Ovary (tissue), 10 donors: ENCODE measurements at places on chromosomes 7 and 10.

DNA sequence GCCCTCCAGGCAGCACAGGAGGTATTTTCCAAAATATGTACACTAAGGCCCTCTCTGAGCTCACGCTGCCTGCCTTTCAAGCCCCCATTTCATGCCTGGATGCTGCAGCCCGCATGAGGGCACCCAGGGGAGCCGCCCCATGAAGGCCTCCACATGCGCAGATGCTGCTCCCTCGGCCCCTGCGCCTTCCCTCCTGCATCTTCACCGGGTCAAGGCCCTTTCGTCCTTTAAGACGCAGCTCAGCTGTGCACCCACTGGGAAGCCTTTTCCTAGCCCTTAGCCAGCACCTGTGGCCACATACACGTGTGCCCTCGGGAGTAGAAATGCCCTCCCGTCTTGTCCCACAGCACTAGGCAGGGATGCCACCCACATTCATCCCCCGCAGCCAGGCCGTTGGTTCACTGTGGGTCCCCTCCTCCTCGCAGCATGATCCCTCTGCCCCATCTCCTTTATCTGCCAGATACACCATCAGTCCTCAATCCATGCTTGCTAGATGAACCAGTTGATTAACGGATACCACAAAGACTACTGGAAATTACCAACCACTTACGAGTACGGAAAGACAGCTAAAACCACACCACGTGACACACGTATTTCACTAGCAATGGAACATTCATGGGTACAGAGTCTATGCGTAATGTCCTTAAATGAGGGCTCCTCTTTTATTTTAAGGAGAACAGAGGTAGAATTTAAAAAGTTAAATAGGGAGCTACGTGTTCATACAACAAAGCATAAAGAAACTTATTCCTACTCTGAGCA is 278.0 kb downstream of the TNS3 start:
- no peak for DNase-seq
- H3K4me1 ChIP-seq, result no peaks in the 10 kb centered on the region
- H3K27ac ChIP-seq, result no peak overlapping the region
- H3K27me3 ChIP-seq, result no peaks in the 10 kb centered on the region
- H3K36me3 ChIP-seq, result no peaks in the 10 kb centered on the region
- H3K4me3 ChIP-seq, result no peak overlapping the region

- no peaks in the 10 kb centered on the region for H3K4me1 ChIP-seq
- H3K4me3 ChIP-seq, result no peak overlapping the region
Measured at GRCh38 chr10:17866346-17866745, 57.2 kb downstream of the MRC1 start.

GRCh38 chr10:59582780-59583179 is 126.9 kb downstream of the SLC16A9 start:
- no peak overlapping the region for H3K27ac ChIP-seq
- H3K36me3 ChIP-seq, result no peaks in the 10 kb centered on the region
- H3K27me3 ChIP-seq, result no peaks in the 10 kb centered on the region
- DNase-seq, result no peak

- no peaks in the 10 kb centered on the region for H3K27me3 ChIP-seq
- peak overlapping the region; percentile 32 for H3K4me3 ChIP-seq
- DNase-seq, result no peak
- peak overlapping the region; percentile 55 for H3K27ac ChIP-seq
Measured at GRCh38 chr7:143884241-143884968, 17.6 kb downstream of the TCAF1 start.

- peaks cover 20% of the 10 kb centered on the region for H3K4me1 ChIP-seq
- H3K27me3 ChIP-seq, result no peaks in the 10 kb centered on the region
- no peaks in the 10 kb centered on the region for H3K36me3 ChIP-seq
- H3K4me3 ChIP-seq, result no peak overlapping the region
- H3K27ac ChIP-seq, result no peak overlapping the region
Measured at GRCh38 chr7:42095791-42096190, 141.2 kb downstream of the GLI3 start.

- peak overlapping the region; percentile 50 for H3K4me3 ChIP-seq
- H3K36me3 ChIP-seq, result no peaks in the 10 kb centered on the region
- peak; percentile 70 for DNase-seq
- no peaks in the 10 kb centered on the region for H3K27me3 ChIP-seq
- peaks cover 6% of the 10 kb centered on the region for H3K4me1 ChIP-seq
Measured at GRCh38 chr7:50793120-50793946, 10.6 kb upstream of the GRB10 start.

- no peak overlapping the region for H3K27ac ChIP-seq
- no peak for DNase-seq
- H3K4me3 ChIP-seq, result no peak overlapping the region
- H3K27me3 ChIP-seq, result no peaks in the 10 kb centered on the region
- H3K36me3 ChIP-seq, result no peaks in the 10 kb centered on the region
- no peaks in the 10 kb centered on the region for H3K4me1 ChIP-seq
Measured at GRCh38 chr10:53697038-53697437, 924.5 kb upstream of the MBL2 start.

DNA sequence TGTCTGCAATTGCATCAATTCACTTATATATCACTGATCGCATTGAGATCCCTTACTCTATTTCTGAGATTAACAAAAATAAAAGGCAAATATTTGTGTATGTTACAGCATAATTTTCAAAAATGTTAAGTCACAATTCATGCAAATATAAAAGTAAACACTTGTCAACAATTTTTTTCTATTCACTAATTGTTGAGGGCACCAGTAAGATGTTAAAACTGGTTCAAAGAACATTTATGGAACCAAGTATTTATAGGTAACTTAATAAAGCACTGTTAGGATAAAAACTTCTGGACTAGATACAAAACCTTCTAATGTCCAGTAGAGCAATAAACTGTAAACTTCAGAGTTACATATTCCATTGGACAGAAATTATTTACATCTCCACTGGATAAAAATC is 586.1 kb upstream of the AUTS2 start:
- no peak for DNase-seq
- H3K4me3 ChIP-seq, result no peak overlapping the region
- no peaks in the 10 kb centered on the region for H3K4me1 ChIP-seq
- H3K36me3 ChIP-seq, result no peaks in the 10 kb centered on the region
- no peaks in the 10 kb centered on the region for H3K27me3 ChIP-seq
- H3K27ac ChIP-seq, result no peak overlapping the region

GRCh38 chr7:41116817-41117216 is 586.1 kb downstream of the INHBA start:
- DNase-seq, result no peak
- no peak overlapping the region for H3K4me3 ChIP-seq
- no peaks in the 10 kb centered on the region for H3K27me3 ChIP-seq
- H3K27ac ChIP-seq, result no peak overlapping the region
- no peaks in the 10 kb centered on the region for H3K36me3 ChIP-seq
- H3K4me1 ChIP-seq, result no peaks in the 10 kb centered on the region

DNA sequence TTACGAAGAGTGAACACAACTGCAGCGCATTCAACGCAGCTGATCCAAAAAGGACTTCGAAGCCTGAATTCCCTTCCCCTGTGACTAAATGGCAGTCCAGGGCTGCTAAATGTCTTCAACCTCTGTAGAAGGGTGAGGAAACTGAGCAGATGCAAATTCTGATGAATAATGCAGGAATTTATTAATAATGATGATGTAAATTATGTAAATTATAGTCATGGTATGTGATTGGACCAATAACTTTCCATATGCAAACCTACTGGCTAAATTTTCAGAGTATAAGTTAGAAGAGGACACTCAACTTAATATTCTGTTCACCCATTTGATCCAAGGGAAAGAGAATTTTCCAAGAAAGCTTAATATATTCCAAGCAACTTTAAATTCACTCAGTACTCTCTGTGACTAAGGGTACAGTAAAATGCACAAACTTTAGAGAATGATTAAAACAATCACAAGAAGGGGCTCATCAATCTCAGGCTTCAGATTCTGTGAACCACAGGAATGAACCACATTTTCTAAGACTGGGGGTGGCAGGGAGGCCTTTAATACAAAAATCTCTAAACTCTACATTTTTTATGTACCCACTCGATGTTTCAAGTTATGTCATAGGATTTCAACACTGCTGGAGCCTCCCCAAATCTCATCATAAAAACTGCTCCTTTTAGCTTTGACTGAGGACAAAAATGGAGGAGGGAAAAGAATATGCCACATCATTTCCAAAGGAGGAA is 3.5 kb downstream of the FGFR2 start:
- no peak overlapping the region for H3K27ac ChIP-seq
- DNase-seq, result no peak
- H3K4me3 ChIP-seq, result no peak overlapping the region
- H3K4me1 ChIP-seq, result peaks cover 1% of the 10 kb centered on the region
- H3K36me3 ChIP-seq, result no peaks in the 10 kb centered on the region
- H3K27me3 ChIP-seq, result no peaks in the 10 kb centered on the region

DNA sequence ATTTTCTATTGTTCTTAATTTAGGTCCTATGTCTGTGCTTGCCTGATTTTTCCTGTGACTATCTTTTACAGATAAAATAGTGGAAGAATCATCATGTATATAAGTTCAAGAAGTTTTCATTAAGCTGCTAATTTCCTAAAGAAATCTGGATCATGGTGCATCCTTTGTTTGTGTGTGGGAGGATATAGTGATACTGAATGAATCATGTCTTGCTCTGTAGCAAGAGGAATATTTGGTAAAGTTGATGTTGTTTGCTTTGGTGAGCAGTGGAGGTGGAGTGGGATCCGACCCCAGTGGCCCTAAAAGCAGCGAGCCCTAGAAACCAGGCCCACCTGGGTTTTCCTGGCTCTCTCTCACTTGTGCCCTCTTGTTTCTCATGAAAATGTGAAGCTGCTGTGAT is 83.7 kb downstream of the CCNY start:
- H3K27me3 ChIP-seq, result no peaks in the 10 kb centered on the region
- H3K27ac ChIP-seq, result no peak overlapping the region
- H3K36me3 ChIP-seq, result no peaks in the 10 kb centered on the region
- H3K4me1 ChIP-seq, result peaks cover 19% of the 10 kb centered on the region
- no peak overlapping the region for H3K4me3 ChIP-seq

- H3K36me3 ChIP-seq, result no peaks in the 10 kb centered on the region
- peak; percentile 42 for DNase-seq
- H3K27me3 ChIP-seq, result no peaks in the 10 kb centered on the region
- H3K4me3 ChIP-seq, result no peak overlapping the region
Measured at GRCh38 chr10:48496831-48497779, 107.8 kb downstream of the ARHGAP22 start.

DNA sequence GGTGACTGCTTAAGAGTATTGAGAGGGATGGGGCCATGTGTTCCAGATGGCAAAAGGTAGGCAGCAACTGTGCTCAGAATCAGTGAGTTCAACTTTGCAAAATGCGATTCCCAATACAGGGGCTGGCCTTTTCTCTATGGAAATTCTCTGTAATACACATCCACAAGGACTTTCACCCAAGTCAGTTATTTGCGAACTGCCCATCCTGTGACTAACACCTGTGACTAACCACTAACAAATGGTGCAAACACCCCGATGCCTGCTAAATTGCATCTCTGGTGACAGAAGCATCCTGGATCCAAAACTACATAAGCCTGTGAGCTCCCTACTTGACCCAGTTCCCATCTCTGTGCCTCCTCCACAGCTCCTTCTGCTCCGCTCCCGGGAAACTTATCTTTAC is 9.0 kb upstream of the CUZD1 start:
- no peak overlapping the region for H3K27ac ChIP-seq
- no peak overlapping the region for H3K4me3 ChIP-seq
- H3K4me1 ChIP-seq, result no peaks in the 10 kb centered on the region
- H3K27me3 ChIP-seq, result no peaks in the 10 kb centered on the region

GRCh38 chr10:28985137-28985885 is 303.6 kb upstream of the LYZL1 start:
- H3K27me3 ChIP-seq, result no peaks in the 10 kb centered on the region
- no peaks in the 10 kb centered on the region for H3K36me3 ChIP-seq
- DNase-seq, result no peak
- no peak overlapping the region for H3K4me3 ChIP-seq

- H3K27me3 ChIP-seq, result no peaks in the 10 kb centered on the region
- H3K4me1 ChIP-seq, result no peaks in the 10 kb centered on the region
- H3K36me3 ChIP-seq, result no peaks in the 10 kb centered on the region
- no peak overlapping the region for H3K4me3 ChIP-seq
Measured at GRCh38 chr7:57651006-57651405, 201.0 kb downstream of the ZNF716 start.

DNA sequence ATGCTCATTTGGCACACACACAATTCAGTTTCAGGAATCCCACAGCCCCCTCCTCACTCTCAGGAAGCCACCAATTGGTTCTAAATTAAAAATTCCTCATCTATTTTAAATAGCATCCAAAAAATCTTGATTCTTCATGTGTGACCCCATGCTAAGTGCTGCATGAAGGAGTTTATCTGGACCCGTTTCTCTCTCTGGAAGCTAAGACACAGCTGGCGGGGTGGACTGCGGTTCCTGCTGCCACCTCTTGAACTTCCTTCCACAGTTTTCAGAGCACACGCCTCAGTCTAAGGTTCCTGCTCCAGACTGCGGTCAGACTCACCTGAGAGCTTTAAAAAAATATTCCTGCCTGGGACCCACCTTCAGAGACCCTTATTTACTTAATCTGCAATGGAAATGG is 34.5 kb downstream of the LYZL1 start:
- H3K4me3 ChIP-seq, result no peak overlapping the region
- H3K27ac ChIP-seq, result no peak overlapping the region
- H3K36me3 ChIP-seq, result no peaks in the 10 kb centered on the region
- no peak for DNase-seq
- H3K4me1 ChIP-seq, result peaks cover 7% of the 10 kb centered on the region

DNA sequence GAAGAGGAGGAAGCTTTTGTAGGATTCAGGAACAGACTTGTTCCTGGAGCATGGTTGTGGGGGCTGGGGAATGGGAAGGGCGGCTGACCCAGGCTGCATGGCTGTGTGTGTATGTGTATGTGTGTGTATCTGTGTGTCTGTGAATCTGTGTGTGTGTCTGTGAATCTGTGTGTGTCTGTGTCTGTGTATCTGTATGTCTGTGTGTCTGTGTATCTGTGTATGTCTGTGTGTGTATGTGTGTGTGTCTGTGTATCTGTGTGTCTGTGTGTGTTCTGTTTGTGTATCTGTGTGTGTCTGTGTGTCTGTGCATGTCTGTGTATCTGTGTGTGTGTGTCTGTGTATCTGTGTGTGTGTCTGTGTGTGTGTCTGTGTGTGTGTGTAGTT is 6.6 kb upstream of the STX1A start:
- H3K27ac ChIP-seq, result no peak overlapping the region
- H3K4me3 ChIP-seq, result no peak overlapping the region
- H3K36me3 ChIP-seq, result no peaks in the 10 kb centered on the region
- H3K4me1 ChIP-seq, result no peaks in the 10 kb centered on the region
- no peaks in the 10 kb centered on the region for H3K27me3 ChIP-seq
- no peak for DNase-seq
